ENCODE measurements at places on chromosomes 16 and 17.

- no peak for DNase-seq
Measured at GRCh38 chr17:62984801-62985200, 18.8 kb downstream of the TANC2 start.

GRCh38 chr17:17741349-17742023 lies 60.2 kb downstream of the RAI1 start:
- DNase-seq = no peak

GRCh38 chr17:73773702-73774101 lies 129.5 kb upstream of the SDK2 start:
- no peak for DNase-seq

DNA sequence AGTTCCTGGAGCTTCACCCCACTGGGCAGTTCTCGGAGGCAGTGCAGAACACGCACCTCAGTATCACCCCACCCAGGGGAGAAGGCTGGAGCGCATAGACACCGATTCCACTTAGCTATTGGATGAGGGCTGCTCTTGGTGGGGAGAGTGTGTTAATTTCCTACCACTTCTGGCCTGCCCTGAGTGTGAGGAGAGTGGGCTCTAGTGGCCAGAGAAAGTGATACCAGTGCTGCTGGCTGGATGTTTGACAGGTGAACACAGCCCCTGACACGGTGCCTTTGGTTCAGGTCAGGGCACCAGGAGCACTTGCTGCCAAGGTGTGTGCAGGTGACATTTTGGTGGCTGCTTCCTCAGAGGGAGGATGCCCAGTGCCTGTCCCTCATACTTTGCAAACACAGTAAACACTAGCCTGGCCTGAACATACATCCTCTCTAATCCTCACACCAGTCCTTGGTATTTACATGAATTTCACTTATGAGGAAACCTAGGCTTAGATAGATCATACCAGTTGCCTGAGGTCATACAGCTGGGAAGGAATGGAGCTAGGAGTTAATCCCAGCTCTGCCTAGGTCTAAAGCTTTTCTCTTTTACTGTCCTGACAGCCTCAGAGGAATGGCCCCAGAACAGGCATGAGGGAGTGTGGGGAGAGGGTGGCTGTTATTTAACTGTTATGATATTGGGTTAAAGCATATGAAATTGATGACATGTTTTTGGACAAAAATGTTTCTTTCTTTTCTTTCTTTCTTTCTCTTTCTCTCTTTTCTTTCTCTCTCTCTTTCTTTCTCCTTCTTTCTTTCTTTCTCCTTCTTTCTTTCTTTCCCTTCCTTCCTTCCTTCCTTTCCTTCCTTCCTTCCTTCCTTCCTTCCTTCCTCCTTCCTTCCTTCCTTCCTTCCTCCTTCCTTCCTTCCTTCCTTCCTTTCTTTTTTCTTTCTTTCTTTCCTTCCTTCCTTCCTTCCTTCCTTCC lies 21.0 kb upstream of the ITGAX start:
- no peak for DNase-seq

DNA sequence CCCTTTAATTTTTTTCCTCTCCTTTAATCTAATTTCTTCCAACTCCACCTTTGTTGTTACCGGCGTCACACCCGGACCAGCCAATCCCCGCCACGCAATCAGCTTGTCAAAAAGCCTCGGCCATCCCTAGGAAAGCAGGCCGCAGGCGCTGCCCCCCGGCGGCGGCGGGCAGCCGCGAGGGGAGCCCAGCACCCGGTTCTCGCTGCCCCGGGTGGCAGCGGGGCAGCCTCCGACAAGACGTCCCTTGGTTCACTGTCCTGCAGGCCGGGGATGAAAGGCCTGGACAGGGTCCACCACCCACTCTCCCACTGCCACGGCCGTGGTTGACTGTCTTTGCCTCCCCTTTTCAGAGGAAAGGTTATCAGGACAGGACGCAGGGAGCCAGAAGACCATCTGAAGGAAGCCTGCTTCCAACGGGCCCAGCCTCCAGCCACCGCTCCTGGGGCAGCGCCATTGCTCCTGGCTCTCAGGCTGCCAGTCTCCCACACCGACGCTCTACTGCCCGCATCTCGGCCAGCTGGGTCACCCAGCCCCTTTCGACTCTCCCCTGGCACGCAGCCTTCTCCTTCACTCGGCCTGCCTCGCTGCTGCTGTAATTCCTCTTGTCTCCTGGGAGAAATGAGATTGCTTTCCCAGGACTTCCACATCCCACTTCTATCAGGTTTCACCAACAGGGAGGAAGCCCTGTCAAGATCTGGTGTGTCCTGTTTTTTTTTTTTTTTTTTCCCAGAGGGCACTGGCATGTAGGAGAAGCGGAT lies 2.8 kb upstream of the UBTF start:
- peak; percentile 67 for DNase-seq

GRCh38 chr16:26396511-26397235 lies 670.1 kb upstream of the C16orf82 start:
- DNase-seq = no peak

DNA sequence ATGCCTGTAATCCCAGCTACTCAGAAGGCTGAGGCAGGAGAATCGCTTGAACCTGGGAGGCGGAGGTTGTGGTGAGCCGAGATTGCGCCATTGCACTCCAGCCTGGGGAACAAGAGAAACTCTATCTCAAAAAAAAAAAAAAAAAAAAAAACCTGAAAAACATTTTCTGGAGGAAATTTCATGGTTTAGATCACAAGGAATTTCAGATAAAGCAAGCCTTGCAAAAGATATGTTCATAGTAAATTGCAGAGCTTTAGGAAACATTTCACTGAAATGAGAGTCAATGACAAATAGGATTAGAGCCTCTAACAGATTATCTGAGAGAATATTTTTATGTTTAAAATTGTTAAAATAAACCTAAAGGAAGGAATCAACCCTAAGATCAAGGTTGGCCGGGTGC lies 3.2 kb downstream of the TAF15 start:
- no peak for DNase-seq

DNA sequence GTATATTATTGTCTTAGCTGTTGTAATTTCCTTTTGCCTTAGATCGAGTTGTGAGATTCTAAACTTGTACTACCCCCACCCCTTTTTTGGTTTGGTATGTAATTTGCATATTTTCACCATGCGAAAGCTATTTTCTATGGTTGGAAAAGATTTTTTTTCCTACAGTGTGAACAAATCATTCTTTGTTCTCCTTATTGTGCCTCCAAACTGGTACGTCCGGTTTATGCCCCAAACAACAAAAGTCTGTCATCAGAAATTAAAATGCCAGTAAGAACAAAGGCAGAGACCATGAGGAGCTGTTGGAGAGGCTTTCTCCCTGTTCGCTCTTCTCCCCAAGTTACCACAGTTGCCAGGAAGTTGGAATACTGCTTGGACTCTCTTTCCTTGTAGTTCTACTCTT lies 66.1 kb downstream of the BCAS3 start:
- no peak for DNase-seq

DNA sequence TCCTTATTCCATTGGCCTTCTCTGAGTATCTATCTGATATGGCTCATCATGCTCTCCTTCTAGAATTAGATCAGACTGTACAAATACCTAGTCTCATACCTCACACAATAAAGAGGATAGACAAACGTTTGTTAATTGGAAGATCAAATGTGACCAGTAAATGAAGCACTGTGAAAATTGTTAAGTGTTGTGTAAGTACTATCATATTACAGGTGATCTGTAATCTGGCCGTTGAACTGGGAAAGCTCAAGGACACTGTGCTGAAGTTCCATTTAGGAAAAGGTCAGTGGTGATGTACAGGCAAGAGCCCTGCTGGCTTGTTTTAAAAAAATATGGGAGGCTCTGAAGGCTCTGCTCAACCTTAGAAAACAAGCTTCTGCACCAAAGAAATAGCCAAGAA lies 38.5 kb upstream of the CORO6 start:
- DNase-seq = no peak

DNA sequence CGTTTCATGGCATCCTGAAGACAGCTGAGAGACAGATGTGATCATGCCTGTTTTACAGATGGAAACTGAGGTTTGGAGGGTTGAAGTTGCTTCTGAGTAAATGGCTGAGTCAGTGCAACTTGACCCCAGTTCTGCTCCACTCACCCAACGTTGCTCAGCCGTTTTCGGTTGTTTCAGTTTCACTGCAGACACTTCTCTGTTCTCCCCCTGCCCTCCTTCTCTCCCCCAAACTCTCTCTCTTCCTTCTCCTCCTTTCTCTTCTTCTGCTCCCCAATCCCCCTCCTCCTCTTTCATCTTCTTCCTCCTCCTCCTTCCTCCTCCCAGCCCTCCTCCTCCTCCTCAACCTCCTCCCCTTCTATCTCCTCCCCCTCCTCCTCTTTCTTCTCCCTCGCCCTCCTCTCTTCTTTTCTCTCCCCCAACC lies 9.4 kb upstream of the CEP20 start:
- DNase-seq = peak; percentile 50

DNA sequence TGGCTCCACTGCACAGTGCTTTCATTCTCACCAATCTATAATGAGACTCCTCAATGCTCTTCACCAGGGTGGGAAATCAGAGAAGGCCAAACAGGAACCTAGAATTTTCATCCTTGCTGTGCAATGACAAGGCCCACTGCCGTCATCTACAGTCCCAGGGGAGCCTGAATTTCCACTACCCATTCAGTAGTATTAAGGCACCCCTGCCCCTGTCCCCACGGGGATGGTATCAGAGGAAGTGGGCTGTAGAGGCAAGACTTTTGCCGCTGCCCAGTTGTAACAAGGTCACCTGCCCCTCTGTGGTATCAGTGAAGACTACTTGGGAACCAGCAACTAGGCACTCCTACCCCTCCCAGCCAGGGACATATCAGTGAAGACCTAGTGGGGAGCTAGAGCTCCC lies 104.5 kb downstream of the C16orf78 start:
- no peak for DNase-seq

- DNase-seq = no peak
Measured at GRCh38 chr17:50194140-50194933, 7.1 kb downstream of the COL1A1 start.

DNA sequence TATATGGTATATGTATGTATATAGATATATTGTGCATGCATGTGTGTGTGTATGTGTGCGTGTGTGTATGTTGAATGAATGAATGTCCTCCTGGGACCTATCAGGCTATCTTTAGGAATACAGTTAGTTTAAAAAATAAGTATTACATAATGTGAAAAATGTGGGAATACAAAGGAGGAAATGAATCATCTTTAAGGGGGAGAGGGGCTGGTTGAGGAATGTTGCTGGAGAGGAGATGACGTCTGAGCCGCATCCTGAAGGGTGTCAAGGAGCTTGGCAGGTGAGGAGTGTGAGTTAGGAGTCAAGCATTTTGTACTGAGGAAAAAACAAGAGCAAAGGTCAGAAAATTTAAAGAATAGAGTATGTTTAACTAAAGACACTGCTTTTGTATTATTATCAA lies 62.4 kb upstream of the NLK start:
- no peak for DNase-seq

- no peak for DNase-seq
Measured at GRCh38 chr17:43879723-43880419, 27.5 kb downstream of the MPP2 start.

- DNase-seq = peak; percentile 76
Measured at GRCh38 chr17:40111221-40112128, 10.3 kb upstream of the MSL1 start.

DNA sequence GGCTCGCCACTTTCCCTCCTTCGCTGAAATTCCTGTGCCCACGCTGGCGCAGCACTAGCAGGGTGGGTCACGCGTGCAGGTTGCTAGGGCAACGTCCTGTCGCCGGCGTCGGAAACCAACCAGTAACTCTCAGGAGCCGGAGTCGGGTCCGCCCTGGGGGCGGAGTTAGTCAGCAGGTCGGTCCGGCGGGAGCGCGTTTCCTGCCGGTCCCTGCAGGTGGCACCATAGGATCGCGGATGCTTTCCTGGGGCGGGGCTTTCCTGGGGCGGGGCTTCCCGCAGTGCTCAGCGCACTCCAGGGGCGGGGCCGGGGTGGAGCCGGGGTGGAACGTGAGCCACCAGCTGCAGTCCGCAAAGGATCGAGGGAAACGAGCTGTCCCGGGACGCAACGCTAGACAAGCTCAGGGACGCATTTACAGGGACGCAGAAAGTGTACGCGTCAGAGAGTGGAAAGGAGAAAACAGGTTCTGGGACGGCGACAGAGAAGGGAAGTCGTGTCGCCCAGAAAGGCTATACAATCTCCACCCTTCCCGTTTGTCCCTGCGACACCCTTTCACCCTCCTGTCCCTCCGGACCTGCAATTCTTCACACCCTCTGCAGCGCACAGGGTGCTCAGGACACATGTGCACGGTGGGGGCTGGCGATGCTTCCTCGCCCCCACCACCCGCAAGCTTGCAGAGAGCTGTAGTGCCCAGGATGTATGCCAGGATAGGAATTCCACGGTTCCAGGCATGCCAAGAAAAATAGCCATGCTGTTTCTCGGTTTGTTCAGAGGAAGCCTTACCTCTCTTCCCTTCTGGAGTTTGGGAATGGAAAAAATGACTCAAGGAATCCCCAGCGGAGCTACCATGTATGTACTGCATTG lies 12.3 kb downstream of the COPZ2 start:
- peak; percentile 98 for DNase-seq
